ENCODE measurements at places on chromosomes 11 and 22.

DNA sequence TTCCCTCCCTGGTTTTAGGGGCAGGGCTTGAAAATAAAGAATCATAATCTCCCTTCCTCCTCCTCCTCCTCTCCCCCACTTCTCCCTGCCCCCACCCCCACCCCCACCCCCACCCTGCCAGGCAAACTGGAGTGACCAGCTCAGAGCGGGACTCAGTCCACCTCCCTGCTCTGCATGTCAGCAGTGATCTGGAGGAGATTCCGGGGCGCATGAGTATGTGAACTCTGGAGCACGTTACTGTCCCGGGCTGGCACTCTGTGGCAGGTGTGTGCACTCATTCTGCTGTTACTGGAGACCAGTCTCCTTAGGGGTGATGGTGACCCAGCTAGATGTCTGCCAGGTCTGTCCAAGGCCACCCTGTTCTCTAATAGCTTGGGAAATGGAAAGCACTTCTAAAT is 33.9 kb downstream of the MARK2 start:
- DNase-seq, result no peak

- DNase-seq, result no peak
Measured at GRCh38 chr11:103807806-103808205, 228.6 kb upstream of the DDI1 start.

DNA sequence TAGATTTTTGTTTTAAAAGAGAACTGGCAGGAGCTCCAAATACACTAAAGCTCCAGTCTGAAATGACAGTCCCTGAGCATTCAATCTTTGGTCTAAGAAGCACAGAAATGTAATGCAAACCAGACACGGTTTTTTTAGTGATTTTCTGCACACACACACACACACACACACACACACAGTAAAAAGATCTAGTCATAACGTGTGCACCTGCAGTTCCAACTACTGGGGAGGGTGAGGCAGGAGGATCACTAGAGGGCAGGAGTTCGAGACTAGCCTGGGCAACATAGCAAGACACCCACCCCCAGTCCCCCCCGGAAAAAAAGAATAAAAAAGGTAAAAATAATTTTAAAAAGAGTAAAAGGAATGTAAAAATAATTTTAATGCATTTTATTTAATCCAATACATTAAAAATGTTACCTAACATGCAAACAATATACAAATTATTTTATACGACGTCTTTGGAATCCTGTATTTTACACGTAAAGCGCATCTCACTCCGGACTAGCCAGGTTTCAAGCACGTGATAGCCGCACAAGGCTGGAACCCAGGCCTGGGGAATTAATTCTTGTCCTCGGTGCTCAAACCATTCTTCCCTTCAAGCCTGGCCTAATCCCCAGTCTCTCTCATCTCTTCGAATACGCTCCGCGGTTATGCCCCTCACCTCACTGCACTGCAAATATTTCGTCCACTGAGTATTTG is 762 bp upstream of the TBC1D22A start:
- peak; percentile 71 for DNase-seq

DNA sequence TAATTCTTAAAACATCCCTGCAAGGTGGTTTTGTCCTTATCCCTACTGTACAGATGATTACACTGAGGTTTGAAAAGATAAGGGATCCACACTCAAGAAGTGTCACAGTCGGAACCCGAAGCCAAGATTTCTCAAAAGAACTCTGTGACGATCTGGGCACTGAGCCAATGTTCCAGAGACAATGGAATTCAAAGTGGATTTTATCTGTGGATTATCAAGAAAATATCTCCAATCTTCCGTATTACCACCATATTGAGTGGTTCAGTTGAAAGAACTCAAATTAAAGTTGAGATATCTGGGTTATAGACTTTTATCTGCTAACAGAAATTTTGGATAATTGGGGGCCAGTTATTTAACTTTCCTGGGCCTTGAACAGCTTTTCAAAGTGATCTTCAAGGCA is 100.0 kb upstream of the GRAMD1B start:
- DNase-seq, result no peak

DNA sequence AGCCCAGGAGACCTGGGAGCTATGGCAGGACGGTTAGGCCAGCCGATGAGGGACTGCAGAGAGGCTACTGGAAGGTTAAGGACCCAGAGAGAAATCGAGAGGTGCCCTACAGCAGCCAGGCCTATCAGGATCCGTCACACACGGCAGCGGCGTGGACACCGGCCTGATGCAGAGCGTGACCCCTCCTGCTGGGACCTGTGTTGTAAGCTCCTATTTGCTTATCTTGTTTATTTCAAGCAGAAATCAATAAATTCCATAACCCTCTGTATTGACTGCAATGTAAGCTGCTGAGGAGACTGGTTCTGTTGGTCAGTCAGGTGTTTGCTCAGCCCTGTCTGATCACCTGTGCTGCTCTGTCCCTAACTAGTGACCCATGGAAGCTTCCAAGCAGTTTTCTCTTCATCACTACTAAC is 39.9 kb downstream of the PPP2R1B start:
- DNase-seq, result no peak

GRCh38 chr11:10631761-10632160 is 61.8 kb downstream of the IRAG1 start:
- no peak for DNase-seq

GRCh38 chr11:62149986-62150886 is 26.4 kb downstream of the INCENP start:
- DNase-seq, result no peak

- DNase-seq, result no peak
Measured at GRCh38 chr11:128757886-128758612, 64.2 kb downstream of the FLI1 start.

DNA sequence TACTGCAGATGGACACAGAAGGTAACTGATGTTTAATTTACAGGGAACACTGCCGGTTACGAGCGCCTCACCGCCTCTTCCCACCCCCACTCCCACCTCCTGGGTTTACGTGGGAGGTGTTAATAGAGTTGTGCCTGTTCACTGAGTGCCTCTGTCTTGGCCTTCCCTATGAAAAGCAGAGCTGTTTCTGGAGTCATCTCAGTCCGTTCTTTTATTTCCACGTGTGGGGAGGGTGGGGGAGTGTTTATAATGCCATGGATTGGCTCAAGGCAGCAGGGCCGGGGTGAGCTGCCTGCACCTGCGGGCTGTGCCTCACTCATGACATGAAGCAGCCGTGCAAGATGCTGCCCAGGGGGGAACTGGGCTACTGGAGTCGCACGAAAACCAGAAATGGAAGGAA is 322.7 kb downstream of the CADM1 start:
- DNase-seq, result no peak

- no peak for DNase-seq
Measured at GRCh38 chr22:49488943-49489342, 338.7 kb downstream of the BRD1 start.

GRCh38 chr22:35411102-35411501 is 11.2 kb downstream of the MCM5 start:
- peak; percentile 87 for DNase-seq

GRCh38 chr11:31764766-31765165 is 46.4 kb downstream of the PAX6 start:
- DNase-seq, result no peak

DNA sequence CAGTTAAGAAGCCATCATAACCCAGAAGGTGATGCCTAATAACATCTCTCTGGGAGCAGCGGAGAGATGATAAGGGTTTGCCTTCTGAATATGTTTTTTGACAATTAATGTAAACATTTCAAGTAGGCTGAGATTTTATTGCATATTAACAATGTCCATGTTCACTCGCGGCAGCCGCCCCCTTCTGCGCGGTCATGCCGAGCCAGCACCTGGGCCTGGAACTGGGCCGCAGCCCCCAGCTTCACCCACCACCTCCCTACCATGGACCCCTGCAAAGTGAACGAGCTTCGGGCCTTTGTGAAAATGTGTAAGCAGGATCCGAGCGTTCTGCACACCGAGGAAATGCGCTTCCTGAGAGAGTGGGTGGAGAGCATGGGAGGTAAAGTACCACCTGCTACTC is 4.3 kb upstream of the SAA1 start:
- no peak for DNase-seq

DNA sequence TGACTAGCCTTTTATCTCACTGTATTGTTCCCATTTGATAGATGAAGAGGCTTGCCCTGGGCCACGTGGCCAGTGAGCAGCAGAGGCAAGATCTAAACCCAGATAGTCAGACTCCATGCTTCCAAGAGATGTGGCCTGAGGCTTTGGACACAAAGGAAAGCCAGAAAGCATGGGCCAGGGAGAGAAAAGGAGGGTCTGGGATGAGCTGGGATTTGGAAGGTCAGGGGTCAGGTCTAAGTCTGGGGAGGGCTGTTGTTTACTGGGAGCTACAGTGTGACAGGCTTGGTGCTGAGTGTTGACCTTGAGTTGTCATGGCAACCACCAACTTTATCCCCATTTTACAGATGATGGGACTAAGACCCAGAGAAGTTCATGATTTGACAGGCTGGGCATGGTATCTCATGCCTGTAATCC is 2.1 kb downstream of the SLC35E4 start:
- no peak for DNase-seq

DNA sequence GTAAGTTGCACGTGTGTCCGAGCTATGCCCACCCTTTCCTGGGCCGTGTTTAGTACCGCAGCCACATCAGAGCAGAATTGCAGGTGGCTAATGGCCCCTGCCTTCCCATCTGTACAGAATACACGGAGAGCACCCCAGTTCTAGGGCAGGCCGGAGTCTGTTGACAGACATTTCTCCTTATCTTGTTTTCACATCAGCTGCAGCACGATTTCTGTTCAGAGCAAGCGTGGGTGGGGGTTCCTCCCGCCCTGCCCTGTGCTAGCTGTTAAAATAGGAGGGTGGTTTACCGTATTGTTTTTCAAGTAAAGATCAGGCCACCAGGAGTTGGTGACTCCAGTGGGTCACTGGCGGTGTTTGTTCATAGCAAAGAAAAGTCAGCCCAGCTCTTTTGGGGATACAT is 41.1 kb downstream of the UBASH3B start:
- DNase-seq, result peak; percentile 54

DNA sequence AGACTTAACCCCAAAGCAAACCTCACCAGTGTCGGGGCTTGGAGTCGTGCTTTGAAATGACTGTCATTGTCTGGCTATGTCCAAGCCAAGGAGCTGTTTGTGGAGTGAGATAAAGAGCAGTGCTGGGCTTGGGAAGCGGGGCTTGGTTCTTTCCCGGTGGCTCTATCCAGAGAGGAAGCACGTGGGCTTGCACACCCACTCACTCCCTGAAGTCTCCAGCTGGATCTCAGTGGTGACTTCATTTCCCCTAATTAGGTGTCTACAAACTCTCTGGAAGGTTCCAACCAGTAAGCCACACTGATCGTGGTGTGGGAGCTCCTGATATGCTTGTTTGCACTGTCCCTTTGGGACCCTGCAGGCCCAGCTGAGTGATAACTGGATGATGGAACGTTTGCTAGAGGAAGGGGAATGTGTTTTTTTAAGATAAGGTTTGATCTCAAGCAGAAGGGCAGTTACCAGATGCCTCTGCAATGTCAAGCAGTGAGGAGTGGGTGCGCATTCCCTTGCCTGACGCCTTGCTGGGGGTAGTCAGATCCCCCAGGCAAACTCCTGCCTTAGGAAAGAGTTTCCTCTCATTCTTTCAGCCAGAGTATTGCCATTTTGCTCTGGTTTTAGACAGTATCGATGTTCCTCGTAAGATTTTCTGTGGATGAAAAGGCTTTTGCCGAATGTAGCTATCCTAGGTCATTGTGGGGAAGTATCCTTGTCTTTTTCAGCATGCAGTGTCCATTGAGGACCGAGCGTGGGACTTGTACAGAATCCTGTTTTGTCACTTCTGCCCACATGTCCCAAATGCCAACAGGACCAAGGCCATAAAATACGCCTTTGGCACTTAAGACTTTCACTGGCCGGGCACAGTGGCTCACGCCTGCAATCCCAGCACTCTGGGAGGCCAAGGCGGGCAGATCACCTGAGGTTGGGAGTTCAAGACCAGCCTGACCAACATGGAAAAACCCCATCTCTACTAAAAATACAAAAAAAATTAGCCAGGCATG is 90.9 kb downstream of the MICAL2 start:
- DNase-seq, result no peak

DNA sequence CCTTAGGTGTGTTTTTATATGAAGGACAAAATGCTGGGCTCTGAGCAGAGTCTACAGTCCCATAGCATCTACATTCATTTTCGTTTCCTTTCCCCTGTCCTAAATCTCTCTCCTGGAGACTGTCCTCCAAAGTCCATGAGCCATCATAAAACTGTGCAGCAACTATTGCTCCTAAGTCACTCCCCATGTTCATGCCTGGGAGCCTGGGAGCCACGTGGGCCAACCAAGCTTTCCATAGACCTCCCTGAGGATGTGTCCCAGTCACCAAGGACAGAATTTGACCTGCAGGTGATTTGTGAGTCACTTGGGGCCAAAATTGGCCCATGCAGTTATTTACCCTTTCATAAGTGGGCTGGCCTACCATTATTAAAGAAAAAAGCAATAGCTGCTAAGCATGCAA is 28.7 kb downstream of the EHF start:
- no peak for DNase-seq

DNA sequence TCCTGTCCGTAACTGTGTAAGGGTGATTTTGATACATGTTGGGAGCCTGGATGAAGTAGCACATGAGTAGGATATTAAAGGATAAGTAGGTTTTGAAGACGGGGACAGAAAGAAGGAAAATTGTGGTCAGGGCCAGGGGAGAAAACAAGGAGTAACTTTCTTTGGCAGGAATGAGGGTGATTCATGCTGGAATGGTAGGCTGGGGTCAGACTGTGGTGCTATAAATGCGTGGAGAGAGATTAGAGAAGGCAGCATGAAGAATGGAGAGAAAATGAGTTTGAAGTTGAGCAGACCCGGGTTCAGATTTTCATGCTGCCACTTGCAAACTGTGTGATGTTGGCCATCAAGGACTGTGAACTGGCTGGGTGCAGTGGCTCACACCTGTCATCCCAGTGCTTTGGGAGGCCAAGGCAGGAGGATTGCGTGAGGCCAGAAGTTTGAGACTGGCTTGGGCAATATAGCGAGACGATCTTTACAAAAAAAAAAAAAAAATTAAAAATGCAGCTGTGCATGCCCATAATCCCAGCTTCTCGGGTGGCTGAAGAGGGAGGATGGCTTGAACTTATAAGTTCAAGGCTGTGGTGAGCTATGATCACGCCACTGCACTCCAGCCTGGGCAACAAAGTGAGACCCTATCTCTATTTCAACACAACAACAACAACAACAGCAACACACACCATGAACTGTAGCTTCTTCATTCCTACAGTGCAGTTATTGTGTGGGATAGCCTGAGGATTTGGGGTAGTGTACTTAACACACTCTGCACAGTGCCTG is 22.3 kb downstream of the ZBTB16 start:
- DNase-seq, result no peak

DNA sequence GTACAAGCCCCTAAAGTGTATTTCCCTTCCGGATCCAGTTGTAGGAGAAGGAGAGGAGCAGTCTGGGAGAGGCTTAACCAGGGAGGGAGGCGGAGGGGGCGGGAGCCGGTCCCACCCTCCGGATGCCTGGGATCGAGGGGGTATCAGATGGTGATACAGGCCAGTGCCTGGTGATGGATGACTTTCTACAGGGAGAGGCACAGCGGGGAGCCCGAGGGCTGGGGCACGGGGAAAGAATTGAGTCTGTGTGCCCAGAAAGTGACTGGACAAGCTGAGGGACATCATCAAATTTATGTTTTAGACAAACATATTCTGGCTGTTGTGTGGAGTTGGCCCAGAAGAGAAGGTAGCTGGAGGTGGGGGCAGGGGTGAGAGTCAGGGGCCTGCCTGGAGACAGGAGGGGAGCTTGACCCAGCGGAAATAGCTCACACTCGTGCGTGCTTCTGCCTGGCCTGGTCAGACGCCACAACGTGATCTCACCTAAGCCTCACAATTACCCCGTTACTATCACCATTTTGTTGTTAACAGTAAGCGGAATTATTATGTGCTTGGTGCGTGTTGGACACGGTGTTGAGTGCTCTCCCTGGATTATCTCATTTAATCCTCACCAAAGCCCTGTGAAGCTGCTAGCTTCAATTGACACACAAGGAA is 42.4 kb downstream of the AMPD3 start:
- no peak for DNase-seq

- DNase-seq, result no peak
Measured at GRCh38 chr11:93849751-93850593, 446 bp downstream of the VSTM5 start.

All from Karpas-422 (cell line).